Fibroblast of mammary gland (primary cell): ENCODE measurements at places on chromosomes 4 and X.
A peak's percentile ranks its signal among the peaks of the same experiment; 100 is the strongest.

- peak; percentile 77 for DNase-seq
These were observed 92.4 kb downstream of the CXCL13 start for GRCh38 chr4:77697860-77698590.

- no peak for DNase-seq
These were observed 54.7 kb downstream of the SLITRK4 start for GRCh38 chrX:143581240-143581639.

GRCh38 chr4:87118826-87119225 is 101.6 kb downstream of the KLHL8 start:
- peak; percentile 73 for DNase-seq

- DNase-seq, result no peak
These were observed 171.8 kb upstream of the FGF16 start for GRCh38 chrX:77275392-77275791.

GRCh38 chr4:61877893-61878292 is 677.8 kb downstream of the ADGRL3 start:
- no peak for DNase-seq

DNA sequence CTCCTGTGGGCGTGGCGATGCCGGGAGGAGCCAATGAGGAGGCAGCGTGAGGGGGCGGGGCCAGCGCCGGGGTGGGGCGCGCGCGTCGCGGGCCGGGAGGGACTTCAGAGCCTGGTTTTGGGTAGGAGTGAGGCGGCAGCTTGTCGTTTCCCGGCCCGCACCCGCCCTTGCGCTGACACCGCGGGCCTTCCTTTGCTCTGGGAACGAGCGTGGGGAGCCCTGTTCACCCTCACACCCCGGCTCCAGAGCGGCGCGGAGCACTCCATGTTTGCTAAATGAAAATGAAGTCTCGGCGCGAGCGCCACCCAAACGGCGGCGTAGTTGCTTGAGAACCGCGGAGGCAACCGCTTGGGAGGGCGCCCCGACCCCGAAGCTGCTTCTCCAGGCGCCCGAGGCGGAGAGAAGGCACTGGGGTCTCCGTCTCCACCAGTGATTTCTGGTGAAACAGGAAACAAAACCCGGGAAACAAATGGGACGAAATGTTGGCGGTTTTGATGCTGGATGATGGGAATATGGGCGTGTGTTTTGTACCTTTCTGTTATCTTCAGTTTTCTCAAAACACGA is 497 bp upstream of the GRPEL1 start:
- DNase-seq, result no peak

GRCh38 chr4:79223993-79224776 is 101.7 kb downstream of the NAA11 start:
- DNase-seq, result no peak
